ENCODE measurements at places on chromosomes 2 and 18.

DNA sequence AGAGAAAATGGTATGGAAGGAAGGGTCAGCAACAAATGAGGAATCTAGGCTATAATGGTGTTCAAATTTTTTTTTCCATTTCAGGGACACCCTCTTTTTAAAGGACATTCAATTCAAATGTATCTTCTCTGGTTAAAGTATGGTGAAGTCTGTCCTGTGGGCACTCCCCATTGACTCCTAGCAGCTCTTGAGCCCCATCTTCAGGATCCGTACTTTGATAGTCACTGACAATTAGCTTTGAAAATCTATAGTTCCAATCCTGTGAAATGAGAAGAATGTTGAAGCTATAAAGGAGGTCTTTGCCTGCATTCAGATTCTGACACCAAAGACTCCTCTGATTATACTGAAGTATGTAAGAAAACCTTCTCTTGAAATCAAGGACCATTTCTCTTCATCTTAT is 43.3 kb downstream of the KCNH7 start:
- ATAC-seq: no peak

DNA sequence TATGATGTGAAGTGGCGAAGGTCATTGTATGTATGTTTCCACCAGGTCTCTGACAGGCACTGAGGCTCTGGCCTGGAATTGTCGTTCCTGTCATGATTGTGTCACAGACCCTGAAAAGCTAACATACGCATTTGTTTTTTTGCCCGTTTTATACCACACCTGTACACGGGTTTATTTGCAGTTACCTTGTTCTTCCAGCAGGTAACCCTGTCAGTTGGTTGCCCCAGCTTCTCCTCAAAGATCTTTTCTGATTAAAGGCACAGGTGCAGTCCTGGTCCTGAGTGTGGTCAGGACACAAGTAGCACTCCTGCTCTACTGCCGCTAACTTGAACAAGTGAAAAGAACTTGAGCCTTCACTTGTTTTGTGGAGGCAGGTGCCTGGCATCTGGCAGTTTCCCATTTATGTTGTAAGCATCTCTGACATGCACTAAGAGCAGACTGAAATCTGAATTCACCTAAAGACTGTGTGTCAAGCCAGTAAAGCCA is 19.9 kb downstream of the CD8A start:
- ATAC-seq: no peak

GRCh38 chr18:48667276-48668254 is 128.7 kb downstream of the CTIF start:
- ATAC-seq: peak; percentile 32

DNA sequence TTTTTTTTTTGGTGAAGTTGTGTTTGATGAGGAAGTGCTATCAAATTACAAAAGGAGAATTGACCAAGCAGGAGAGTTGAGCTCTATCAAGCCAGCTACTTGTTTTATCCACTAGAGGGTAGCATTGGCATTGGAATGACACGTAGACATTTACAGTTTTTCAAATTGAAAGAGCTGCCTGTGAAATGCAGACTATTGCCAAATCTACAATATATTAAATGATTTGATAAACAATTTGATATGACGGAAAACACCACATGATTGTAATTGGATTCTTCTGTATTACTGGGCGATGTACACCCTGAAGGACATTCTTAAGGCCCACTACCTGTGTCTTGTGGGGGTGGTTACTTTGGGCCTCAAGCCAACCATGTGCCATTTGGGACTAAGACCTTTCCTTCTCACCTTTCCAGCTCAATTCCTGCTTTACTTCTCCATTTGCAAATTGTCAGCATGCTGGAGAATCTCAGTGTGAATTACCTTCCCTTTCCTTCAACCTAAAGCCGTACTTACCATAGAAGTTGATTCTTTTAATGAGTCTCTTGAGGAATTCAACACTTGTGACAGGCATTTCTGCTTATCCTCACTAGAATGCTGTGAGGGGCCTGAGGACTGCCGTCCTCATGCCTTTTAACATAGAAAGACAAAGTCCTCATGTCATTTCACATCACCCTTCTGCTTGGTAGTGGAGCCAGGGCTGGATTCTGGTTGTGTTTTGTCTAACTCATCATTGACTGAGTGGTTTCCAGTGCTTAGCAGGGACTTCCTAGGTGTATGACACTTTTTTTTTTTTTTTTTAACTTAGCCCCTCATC is 134.8 kb upstream of the THUMPD2 start:
- peak; percentile 85 for ATAC-seq

DNA sequence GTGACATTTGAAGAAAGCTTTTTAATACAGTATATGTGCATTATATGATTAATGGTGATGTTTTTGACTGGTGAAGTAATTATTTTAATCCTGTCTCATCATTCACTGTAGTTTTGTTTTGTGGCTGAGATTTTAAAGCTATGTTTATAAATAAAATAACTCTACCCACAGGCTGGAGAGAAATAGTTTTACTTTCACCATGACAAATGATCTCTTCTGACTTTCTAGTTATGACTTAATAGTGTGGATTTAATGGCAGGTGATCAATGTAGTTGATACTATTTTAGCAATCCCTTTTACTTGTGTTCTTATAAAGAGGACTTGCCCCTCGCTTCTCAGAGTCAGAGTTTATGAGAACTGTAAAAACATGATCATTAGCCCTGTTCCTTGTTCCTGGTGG is 289.5 kb upstream of the SIX3 start:
- peak; percentile 68 for ATAC-seq

DNA sequence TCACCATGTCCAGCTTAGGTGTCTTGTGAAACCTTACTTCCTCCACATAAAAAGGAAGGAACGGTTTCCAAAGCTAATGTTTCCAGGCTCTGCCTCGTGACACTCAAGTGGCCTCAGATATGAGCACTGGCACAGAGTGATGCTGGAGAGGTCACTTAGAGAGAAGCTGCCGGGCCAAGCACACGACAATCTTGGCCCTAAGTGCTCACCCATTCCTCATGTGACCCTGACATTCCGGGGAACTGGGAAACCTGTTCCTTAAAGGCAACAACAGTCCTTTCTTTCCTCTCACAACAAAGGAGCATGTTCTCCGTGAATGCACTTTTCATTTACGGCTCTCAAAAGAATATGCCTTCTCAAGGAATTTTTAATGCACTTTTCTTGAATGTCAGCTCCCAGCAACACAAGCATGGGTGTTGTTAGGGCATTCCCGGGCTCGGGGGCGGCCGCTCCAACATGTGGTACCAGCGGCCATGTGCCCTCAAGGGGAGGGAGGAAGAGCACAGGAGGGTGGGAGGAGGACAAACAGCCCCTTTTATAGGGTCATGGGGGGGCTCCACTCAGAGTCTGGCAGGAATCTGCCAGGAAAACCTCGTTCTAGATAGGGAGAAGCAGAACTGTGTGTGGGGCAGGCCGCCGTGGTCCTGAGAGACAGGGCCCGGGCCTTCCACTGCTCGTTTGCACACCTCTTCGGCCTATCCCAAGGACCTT is 118.6 kb downstream of the MBP start:
- no peak for ATAC-seq

DNA sequence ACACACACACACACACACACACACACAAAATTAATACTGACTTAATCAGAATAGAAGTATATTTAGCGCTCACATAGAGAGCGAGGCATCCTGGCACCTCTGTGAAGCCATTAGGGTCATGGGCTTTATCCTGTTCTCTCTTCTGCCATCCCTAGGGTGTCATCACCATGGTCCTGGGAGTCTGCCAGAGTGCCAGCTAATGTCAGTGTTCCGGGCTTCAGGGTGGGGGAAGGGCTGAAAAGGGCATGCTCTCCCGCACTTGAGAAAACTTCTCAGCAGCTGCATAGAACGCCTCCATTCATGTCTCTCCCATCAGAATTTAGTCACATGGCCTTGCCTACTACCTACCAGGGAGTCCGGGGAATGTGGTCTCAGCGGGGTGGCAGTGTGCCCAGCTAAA is 19.7 kb upstream of the DYNC2LI1 start:
- no peak for ATAC-seq

DNA sequence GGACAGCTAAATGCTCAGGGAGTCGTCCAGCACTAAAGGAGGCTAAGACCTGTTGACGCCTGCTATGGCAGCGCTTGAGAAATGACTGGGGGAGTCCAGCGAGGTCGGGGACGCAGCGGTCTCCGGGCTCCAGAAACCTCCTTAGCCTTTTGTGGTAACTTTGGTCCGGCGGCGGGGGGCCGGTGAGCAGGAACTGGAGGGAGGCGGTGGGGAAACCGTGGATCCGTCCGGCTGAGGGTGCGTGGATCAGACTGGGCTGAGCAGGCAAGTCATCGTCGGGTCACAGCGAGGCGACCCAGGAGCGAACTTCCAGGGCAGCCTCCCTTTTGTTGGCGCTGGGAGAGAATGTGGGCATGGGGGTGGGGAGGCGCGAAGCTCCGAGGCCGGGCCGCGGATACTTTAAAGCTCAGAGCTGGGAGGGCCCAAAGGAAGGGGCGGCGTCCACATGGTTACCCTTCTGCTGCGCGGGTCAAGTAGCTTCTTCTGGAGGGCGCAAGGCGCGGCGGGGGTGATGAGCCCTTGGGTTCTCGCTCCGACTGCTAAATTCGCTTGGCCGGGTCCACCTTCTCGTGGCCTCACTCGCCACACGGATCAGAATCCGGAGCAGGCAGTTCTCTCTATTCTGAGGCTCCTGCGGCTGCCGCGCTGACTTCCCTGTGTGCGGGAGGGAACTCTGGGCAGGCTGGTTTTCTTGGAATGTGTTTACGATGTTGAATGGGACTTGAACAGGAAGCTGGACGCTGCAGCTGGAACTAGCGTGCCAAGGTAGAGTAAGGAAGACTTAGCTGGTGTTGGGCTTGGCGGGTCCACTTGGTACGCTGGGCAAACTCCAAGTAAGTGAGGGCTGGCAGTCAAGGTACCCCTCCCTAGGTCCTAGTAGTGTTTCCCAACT is 920 bp downstream of the GULP1 start:
- ATAC-seq: peak; percentile 55

DNA sequence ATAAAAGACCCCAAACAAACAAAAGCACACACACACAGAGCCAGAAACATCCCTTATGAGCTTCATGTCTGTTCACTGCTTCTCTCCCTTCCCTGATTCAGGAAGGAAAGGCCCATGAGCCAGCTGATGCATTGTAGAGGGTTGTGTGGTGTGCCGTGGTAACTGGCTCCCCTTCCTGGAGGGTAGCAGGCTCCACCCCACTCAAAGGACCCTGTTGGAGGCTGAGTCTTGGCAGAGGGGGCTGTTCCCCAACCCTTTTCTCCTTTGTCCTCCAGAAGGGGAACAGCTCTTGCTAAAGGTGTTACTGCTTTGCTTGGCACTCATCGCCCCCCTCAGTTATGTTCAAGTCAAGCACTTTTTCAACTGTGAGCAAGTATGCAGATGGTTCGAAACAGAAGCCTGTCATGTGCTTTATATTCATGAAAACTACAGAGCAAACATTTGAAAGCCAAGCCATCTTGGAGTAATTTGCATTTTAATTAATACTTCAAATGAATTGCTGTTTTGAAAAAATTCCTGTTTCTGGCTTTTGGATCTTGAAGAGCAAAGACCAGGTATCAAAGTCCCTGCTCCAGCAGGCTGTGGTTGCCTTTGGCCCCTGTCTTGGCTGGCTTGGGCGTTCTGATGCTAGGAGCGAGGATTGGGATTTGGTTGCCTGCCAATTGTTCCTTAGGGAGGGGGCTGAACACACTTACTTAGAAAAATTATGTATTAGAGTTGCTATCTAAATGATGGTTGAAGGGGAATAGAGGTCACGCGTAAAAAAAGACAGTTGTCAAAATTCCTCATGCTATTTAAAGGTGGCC is 267.8 kb downstream of the TSN start:
- ATAC-seq: no peak

- no peak for ATAC-seq
Observed at GRCh38 chr18:21441670-21442069, 158.8 kb downstream of the ESCO1 start.
